ENCODE measurements at places on chromosomes 16 and 17. TPM values are rescaled to one million over a fixed set of nuclear protein-coding genes. Genes with fewer than 3 reads are reported as not detected.

GRCh38 chr17:76922967-76923366 is 54.8 kb downstream of the MGAT5B start:
- no peak for DNase-seq

Gene CCL16
- not detected for total RNA-seq

- DNase-seq: no peak
Measured at GRCh38 chr17:1606352-1606985, 22.2 kb downstream of the SLC43A2 start.

DNA sequence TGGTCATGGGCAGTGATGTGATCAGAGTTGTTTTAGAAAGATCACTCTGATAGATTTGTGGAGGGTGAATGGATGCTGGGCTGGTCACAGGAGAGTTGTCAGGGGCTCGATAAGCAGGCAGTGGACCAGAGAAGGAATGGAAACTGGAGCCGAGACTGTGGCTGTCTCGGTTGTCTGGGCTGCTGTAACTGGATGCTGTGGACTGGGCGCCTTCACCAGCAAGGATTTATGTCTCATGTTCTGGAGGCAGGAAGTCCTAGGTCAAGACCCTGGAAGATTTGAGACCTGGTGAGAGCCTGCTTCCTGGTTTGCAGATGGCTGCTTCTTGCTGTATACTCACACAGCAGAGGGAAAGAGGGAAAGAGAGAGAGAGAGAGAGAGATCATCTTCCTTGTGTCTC is 203.6 kb downstream of the HS3ST4 start:
- DNase-seq: no peak

Gene TAC4
- total RNA-seq: not detected

DNA sequence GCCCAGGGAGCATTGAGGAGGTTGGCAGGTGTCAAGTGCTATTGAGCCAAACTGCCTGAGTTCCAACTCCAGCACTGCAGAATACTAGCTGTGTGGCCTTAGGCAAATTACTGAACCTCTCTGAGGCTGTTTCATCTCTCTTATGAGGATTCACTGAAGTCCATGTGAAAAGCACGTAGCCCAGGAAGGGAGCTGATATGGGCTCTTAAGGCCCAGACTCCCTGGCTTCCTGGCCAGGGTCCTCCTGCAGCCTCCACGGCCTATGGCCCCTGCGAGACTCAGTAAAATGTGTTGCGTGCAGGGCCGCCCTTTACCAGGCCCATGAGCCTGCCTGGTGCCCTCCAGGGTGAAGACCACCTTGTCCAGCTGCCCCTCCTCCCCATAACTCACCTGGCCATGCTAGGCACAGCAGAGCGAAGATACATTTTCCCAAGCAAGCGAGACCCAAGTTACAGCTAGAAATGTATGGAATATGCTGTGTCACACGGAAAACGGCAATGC is 133.7 kb upstream of the TNRC6C start:
- no peak for DNase-seq

Gene PRSS21
- total RNA-seq: 0.17 TPM
